ENCODE measurements at places on chromosomes 5 and 9. TPM values are rescaled to one million over a fixed set of nuclear protein-coding genes. Genes with fewer than 3 reads are reported as not detected.

NFX1 gene
- 37.5 TPM for total RNA-seq

BARHL1 gene
- total RNA-seq, result not detected

DNA sequence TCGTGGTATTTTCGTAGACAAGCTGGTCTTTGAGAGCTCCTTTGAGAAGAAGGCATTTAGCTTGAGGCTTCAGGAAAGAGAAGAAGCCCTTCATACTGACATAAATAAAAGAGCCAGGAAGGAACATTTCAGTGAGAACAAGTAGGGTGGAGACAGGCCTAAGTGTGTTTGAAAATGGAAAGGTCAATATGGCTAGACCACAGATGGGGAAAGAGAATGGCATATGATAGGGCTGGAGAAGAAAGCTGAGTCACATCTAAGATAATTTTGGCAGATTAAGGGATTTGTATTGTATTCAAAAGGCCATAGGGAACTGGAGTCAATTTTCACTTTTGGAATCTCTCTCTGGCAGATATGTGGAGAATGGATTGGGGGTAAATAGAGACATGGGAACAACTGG lies 374.9 kb downstream of the TMEM38B start:
- DNase-seq, result no peak

DNA sequence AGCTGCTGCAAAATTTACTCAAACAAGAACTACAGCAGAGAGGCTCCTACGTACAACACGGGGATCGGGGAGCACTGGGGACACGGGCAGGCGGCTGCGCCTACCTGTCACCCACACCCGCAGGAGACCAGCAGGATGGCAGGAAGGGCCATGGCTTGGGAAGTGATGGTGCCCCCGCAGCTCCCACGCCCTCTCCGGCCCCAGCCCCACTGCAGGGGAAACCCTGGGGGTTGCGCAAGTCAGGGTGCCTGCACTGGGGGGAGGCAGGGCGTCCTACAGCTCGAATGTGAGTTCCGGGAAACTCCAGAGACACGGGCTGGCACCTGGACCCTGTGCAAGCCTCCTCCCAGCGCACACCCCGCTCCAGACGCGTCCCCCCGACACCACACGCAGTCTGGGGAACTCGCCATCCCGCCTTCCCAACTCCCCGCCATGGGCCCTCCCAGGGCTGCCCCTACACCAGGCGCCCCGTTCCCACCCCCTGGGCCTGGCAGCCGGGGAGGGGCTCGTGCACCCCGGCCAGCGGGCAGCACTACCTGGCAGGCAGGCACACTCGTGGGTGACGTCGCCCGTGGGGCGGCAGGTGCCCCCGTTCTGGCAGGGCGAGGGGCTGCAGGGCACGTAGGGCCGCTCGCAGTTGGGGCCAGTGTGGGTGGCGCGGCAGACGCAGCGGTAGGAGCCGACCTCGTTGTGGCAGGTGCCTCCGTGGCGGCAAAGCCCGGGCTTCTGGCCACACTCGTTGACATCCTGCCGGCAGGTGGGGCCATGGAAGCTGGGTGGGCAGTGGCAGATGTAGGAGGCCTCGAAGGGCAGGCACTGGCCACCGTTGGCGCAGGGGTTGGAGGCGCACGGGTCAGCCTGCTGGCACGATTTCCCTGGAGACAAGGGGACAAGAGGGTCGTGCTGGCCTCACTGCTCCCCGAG lies 23.3 kb downstream of the NOTCH1 start:
- DNase-seq, result no peak

- DNase-seq, result no peak
These were observed 17.2 kb upstream of the HK3 start for GRCh38 chr5:176916337-176916736.

GRCh38 chr5:138722544-138723177 lies 30.6 kb upstream of the CTNNA1 start:
- DNase-seq, result no peak

DNA sequence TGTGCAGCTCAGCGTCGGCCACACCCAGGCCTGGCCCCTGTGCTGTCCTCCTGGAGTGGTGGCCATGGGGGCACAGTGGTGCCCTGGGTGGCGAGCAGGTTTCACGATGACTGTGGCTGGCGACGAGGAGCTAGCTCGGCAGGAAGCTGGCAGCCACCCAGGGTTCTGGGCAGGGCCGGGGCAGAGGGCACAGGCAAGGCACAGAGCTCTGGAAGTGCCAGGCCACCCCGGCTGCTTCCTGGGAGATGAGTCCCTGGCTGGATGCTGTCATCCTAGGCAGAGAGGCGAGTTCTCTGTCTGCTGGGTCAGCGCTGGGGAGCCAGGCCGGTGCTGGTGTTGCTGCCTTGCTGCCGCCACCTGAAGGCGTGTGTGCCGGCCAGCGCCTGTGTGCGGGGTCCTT lies 51.7 kb downstream of the RXRA start:
- DNase-seq, result no peak

DNA sequence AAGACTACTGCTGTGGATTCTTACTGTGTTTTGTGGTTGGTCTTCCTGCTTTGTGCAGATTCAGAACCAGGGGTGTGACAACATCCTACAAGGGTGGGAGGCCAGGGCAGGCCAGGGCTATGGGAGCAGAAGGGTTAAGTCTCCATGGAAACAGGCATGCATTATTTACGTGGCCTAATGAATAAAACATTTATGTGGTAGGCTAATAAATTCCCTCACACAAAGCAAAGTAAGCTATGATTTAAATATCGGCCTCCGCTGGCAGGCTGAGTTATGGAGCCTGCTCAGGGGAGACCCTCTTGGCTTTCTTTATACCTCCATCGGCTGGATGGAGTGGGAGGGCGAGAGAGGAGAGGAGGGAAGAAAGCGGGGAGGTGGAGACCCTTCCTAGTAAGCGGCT lies 230.3 kb upstream of the MVB12B start:
- no peak for DNase-seq
